Keratinocyte (primary cell): ENCODE measurements at places on chromosomes 4 and X. TPM values are rescaled to one million over a fixed set of nuclear protein-coding genes. Genes with fewer than 3 reads are reported as not detected.
A peak's percentile ranks its signal among the peaks of the same experiment; 100 is the strongest.

DNA sequence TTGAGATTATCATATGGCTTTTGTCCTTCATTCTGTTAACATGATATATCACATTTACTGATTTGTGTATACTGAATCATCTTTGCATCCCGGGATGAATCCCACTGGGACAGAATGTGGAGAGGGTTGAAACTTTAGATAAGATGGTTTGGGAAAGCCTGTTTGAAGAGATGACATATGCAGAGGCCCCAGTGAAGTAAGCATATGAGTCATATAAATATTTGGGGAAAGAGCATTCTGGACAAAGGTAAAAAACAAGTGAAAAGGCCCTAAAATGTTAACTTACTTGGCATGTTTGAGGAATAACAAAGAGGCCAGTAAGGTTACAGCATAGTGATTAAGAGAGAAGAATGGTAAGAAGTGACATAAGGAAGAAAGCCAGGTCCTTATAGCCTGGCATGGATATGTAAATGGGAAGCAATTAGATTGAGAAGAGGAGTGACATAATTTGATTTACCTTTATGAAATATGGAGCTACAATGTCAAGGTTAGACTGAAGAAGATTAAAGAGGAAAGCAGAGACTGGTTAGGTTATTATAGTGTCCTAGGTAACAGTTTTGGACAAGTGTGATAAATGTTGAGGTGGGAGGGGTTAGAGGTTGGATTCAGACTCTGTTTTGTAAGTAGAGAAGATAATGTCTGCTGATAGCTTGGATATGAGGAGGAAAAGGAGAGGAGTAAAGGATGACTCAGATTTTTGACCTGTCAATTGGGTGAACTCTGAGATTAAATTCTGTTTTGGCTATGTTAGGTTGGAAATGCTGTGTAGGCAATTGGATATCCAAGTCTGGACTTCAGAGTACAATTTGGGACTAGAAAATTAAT, 54.6 kb upstream of the DRP2 start:
- DNase-seq: no peak

The TMEM185A gene
- 19.5 to 23.0 TPM (median 21.1 TPM) in 3 replicates for polyA plus RNA-seq

DNA sequence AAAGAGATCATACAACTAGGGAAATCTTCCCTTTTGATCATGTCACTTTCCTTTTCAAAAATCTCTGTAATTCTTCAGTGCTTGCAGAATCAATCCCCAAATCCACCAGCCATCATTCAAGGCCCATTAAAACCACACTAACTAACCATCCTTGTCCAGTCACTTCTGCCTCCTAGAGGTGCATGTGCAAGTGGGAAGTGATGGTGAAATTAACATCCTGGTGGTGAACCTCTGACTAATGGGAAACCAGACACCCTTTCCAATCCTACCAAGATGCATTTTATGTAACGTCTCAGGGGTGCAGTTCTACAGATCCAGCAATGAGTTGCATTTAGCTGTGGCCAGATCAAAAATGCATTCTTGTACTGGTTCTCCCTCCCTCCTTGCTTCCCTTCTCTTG, 341.8 kb downstream of the RAPGEF2 start:
- peak; percentile 36 for DNase-seq

DNA sequence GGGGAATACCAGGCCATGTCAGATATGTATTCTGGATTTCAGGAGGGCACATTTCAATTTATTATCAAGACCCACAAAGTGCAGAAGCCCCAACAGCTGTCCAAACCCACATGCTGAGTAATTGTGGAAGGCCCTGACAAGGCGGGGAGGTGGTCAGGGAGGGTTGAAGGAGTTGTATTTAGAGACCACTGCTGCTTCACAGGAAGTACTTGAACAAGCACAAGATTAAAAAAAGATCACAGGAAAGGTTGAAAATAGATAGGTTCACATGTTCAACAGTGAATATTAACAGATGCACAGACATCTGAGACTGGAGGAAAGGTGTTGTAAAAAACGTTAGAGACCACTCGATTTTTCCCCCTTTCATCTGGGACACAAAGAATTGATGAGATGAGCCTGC, 17.9 kb downstream of the ATP8A1 start:
- no peak for DNase-seq

DNA sequence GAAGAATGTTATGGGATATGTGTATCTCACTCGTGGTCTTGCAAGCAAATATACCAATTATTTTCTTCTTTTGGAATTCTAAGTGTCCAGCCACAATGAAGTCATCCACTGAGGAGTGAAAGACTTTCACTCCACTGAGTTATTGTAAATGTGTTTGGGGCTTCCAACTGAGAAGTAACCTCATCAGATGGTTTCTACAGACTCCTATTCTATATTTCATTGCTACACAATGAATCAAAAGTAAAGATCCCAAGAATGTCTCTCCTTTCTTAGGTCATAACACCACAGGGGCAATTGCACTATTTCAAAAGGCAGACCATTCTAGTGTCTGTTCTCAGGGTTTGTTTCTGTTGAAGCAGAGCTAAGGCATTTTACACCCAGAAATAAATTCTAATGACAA, 12.3 kb upstream of the VCX2 start:
- no peak for DNase-seq

The GPRASP1 gene
- 0.22 to 0.34 TPM (median 0.26 TPM) in 3 replicates for polyA plus RNA-seq

The TMA16 gene
- polyA plus RNA-seq: 8.3 to 23.1 TPM (median 21.3 TPM) in 3 replicates

DNA sequence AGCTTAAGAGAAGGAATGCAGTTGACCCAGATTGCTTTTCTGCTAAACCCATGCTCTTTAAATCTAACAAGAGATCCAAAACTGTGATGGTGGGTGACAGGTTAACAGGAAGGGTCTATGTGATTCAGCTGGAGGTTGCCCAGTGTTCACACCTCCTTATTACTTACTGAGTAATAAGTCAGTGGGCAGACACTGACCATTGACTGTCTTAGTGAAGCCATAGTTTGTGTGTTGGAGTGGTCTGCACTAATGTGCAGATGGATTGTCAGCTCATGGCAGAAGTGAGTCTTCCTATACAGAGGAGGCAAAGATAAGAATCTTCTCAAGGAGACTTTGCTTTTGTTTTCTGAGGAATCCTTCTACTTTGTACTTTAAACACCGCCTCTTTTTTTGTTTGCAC, 15.2 kb upstream of the RUFY3 start:
- DNase-seq: no peak

The FRMD7 gene
- polyA plus RNA-seq: 0.01 to 0.03 TPM in 2 of 3 replicates, not detected in the other

DNA sequence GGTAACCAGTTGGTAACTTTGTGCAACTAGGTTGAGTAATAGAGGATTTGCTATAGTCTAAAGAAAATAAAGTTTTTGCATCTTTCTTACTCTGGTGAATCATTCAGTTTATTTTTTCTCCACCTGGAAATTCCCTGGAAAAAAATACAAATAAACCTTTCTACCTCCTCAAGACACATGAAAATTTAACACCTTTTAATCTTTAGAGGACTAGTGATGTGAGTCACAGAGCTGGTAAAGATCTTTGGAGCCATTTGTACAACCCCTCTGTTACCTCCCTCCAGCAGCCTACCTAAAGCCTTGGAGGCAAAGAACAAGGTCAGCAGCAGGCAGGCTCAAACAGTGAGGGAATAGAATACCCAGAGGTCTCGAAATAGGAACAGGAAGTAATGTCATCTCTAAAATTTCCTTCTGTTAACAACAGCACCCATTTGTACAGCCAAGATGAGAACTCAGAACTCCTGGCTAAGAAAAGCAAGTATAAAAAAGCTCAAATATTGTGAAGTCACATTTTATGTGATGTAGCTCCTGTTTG, 10.2 kb upstream of the MAOB start:
- DNase-seq: no peak

GRCh38 chr4:141657550-141658250, 21.3 kb downstream of the IL15 start:
- no peak for DNase-seq

The VCX2 gene
- polyA plus RNA-seq: not detected in 3 replicates

- DNase-seq: no peak
Measured at GRCh38 chr4:84177831-84178542, 321.1 kb downstream of the NKX6-1 start.

The CENPE gene
- polyA plus RNA-seq: 1.1 to 6.1 TPM (median 3.9 TPM) in 3 replicates
